ENCODE measurements at places on chromosomes 12 and 14. TPM values are rescaled to one million over a fixed set of nuclear protein-coding genes. Genes with fewer than 3 reads are reported as not detected.

- DNase-seq: no peak
These were observed 99.3 kb downstream of the SPTSSA start for GRCh38 chr14:34362641-34363251.

GRCh38 chr14:64656986-64657385 is 47.2 kb upstream of the PLEKHG3 start:
- DNase-seq: no peak

DNA sequence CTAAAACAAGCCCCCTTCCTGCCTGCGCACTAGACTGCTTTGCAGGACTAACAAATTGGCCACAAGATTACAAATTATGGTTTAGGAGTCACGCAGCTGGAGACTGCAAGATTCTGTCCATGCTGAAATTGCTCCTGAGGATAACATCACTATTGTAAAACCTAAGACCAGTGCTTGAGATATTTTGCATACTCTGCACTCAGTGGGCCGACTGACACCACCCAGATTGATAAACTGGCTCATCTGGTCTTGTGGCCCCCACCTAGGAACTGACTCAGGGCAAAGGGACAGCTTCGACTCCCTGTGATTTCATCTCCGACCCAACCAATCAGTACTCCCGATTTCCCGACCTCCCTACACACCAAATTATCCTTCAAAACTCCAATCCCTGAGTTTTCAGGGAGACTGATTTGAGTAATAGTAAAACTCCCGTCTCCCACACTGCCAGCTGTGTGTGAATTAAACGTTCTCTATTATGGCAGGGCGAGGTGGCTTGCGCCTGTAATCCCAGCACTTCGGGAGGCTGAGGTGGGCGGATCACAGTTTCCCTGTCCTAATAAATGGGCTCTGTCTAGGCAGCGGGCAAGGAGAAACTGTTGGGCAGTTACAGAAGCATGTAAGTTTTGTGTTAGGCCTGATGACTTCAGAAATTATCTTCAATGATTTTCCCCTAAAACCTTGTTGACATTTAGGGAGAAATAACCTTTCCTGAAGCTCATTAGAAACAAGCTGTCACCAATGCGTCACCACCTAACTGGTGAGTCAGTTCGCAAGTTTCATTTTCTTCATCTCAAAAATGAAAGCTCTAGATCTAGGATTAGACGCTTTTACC is 5.3 kb upstream of the UBC start:
- DNase-seq: no peak

Gene KCNC2
- total RNA-seq: not detected

DNA sequence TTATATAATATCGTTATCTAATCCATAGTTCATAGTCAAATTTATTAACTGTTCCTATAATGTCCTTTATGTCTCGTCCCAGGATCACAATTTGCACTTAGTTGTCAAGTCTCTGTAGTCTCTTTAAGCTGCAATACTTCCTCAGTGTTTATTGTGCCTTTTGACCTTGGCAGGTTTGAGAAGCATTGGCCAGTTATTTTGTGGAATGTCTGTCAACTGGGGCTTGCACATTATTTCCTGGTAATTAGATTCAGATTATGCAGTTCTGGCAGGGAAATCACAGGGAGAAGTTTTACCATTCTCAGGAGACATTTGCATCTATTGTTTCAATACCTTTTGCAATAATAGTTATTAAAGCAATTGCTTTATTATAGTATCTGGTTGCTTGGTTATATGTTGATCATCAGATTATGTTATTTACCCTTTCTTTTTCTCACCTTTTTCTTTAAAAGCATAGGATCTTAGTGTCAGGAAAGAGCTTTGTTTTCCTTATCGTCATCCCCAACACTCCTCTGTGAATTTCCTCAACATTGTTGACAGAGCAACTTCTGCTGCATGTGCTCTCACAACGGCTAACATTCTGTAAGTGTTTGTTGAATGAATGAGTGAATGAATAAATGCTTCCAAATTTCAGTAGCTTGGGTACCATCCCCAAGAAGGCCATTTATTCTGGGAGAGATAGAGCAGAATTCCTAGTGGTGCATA is 3.7 kb upstream of the ART4 start:
- no peak for DNase-seq

DNA sequence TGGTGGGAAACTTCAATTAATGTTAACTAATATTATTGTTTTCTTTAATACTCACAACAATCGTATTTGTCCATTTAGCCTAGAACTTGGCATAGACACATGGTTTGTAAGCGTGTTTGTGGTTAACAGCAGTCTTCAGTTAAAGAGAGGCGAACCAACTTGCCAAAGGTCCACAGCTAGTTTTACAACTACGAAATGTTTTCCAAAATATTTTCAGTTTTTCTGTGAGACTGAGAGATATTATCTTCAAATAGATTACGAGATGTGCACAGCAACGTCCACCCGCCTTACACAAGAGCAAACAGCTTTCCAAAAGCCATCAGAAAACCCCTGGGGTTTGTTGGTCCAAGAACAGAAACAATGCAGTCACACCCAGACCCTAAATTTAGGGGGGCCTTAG is 58.6 kb upstream of the RASSF3 start:
- DNase-seq: no peak

- DNase-seq: no peak
These were observed 189.1 kb downstream of the PIWIL1 start for GRCh38 chr12:130526813-130527212.

Measured in heart left ventricle (tissue), 16 donors.